ENCODE measurements at places on chromosomes 1 and 21.
A peak's percentile ranks its signal among the peaks of the same experiment; 100 is the strongest.

DNA sequence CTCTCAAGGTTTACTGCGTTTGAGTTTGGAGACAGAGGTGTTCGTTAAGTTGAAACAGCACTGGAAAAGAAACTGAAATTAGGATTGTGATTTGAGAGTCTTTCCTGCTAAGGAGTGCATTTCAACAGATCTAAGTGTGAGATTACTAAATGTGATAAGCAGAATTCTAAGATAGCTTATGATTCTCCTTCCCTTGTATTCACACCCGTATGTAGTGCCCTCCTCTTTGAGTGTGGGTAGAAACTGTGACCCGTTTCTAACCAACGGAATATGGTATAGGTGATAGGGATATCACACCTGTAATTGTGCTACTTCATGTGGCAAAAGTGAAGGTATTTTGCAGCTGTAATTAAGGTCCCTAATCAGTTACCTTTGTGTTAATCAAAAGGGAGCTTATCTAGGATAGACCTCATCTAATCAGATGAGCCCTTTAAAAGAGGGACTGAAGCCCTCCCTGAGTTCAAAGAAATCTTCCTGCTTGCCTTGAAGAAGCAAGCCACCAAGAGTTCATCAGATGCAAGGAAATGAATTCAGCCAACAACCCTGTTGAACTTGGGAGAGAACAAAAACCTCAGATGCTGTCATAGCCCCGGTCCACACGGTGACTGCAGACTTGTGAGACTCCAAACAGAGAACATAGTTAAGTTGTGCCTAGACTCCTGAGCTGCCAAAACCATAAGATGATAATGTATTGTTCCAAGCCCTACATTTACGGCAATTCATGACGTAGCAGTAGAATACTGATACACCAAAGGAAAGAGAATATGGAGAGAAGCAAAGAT lies 12.6 kb upstream of the IL12RB2 start:
- no peak for DNase-seq

- no peak for DNase-seq
Observed at GRCh38 chr1:25492323-25492722, 51.1 kb upstream of the LDLRAP1 start.

DNA sequence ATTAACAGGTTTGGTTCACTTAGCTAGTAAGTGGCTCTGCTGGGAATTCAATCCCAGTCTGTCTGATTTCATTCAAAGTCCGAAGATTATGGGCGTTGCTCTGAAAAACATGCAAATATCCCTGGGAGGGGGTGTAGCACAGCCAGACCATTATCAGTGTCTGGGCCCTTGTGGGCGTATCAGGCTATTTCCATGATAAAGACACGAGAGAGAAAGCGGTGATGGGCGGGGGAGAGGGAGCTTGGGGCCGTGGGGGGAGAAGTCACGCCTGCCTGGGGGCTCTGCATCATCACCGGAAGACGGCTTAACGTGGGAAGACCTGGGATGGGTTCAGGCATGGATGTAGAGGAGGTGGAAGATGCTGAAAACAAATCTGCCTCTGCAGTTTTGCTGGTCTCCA lies 25.8 kb downstream of the IL6R start:
- no peak for DNase-seq

- no peak for DNase-seq
Observed at GRCh38 chr1:106952776-106953175, 103.7 kb upstream of the PRMT6 start.

- peak; percentile 91 for DNase-seq
Observed at GRCh38 chr21:31198575-31198974, 145.5 kb downstream of the TIAM1 start.

DNA sequence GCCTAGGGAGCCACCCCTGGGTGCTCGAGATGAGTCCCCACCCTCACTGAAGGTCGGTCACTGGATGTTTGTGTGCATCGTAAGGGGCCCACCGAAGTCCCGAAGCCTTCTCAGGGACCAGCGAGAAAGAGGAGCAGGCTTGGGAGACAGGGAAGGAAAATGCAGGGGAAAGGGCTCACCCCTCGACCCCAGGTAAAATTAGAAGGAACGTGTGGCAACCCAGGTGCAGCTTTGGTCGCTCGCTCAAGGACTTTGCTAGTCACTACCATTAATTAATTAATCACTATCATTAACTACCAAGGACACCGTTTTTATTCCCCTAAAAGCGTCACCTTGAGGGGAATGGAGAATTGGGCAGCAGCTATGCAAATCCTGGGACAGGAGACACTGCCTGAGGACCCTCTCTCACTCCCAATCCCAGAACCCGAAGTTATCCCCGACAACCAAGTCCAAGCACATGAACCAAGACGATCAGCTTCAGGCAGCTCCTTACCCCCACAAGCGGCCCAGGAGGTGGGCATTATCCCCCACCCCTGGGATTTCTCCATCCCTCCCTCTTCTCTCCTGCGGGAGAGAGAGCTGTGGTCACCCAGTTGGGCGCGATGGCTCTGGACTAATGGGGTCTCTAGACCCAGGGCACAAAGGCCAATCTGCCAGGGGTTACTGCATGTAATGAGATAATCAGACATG lies 4.2 kb upstream of the SIM2 start:
- DNase-seq, result no peak

GRCh38 chr1:162391790-162392563 lies 10.4 kb downstream of the C1orf226 start:
- peak; percentile 11 for DNase-seq

DNA sequence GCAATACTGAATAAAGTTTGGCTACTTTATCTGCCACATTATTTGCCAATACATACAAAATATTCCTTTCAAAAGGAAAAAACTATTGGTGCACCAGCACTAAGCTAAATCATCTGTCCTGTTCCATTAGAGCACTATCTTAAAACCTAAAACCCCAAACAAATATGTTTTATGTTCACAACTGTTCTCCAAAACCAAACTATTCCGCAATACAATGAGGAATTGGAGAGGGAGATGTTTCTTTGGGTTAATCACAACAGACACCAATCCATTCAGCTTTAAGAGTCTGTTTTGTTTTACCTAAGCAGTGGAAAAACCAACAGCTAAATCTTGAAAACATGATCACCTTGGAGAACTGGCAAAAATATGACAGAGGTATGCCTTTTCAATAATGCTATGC lies 85.1 kb downstream of the ZNF644 start:
- no peak for DNase-seq

DNA sequence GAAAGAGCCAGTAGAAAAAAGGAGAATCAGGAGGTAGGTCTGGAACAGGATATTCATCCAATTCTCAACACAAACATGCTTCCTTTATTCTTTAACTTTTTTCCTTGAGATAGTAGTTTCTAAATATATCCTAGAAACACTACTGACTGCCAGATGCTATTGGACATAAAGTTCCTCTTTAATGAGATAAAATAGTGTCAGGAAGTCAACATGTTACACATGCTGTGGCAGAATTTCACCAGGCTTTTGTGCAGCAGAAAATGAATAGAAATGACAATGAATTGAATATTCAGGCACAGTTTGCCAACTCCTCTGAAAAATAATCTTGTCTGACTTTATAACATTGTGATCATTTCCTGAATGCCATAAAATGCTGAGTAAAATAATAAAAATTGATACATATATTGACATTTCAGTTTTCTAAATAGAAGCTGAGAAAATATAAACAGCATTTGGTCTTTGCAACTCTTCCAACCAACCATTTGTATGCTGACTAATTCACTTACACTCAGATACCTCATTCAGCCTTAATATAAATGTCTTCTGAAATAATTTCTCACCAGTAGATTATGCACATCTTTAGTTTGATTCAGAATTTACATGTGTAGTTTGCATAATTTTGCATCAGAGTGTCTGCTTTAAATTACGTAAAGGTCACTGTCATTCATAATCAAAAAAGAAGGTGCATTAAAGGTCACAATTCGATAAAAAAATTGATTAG lies 486.1 kb upstream of the ADGRL2 start:
- no peak for DNase-seq

- DNase-seq, result no peak
Observed at GRCh38 chr1:23168079-23168444, 594 bp downstream of the LUZP1 start.

GRCh38 chr1:66182551-66183178 lies 351.3 kb upstream of the SGIP1 start:
- peak; percentile 11 for DNase-seq

DNA sequence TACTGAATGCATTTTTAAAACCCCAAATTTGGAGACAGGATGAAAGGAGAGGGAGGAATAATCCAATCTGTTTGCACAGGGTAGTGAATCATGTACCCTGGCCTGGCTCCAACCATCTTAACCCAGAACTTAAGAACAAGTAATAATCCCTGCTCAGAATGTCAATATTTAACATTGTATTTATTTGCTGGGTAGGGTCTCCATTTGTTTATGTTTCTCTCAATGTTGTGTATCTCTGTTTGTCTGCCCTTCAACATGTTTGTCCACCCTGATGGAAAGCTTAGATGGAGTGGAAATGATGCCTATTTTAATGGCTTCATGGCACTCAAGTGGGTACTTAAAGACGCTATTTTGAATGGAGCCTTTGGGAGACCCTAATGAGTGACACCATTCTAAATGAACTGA lies 54.4 kb upstream of the CDC42BPA start:
- no peak for DNase-seq

GRCh38 chr1:3717041-3717714 lies 35.1 kb upstream of the CCDC27 start:
- DNase-seq, result peak; percentile 98

- DNase-seq, result no peak
Observed at GRCh38 chr1:44670751-44671640, 3.3 kb downstream of the TMEM53 start.

- no peak for DNase-seq
Observed at GRCh38 chr1:25795211-25795610, 4.8 kb upstream of the SELENON start.

- peak; percentile 48 for DNase-seq
Observed at GRCh38 chr1:204258213-204259115, 44.7 kb upstream of the GOLT1A start.

DNA sequence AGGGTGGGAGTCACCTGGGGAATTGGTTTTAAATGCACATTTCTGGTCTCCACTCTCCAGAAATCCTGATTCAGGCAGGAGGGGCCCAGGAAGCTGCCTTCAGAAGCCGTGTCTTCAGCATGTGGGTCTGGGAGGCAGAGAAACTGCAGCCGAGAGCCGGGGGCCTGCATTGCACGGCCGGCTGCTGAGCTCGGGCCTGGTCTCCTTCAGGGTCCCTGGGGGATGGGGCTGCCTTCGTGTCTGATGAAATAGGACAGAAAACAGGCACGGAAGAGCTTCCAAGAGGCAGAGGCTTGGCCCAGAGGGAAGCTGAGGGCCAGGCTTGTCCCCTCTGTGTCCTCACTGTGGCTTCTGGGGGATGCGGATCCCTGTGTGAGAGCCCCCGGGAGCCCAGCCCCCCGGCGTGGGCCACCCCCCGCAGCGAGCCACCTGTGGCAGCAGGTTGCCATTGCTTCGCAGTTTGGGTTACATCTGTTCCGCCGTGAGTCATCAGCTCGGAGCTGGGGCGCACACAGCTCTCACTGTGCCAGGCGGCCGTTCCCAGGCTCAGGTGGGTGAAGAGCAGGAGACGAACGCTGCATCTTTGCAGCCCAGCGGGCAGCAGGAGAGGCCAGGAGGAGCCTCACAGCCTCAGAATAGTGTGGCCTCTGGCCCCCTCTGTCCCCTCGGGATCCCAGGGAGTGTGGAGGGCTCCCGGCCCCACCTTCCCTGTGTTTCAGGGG lies 72.4 kb downstream of the AJAP1 start:
- peak; percentile 46 for DNase-seq
